ENCODE measurements at places on chromosomes 4 and X.

DNA sequence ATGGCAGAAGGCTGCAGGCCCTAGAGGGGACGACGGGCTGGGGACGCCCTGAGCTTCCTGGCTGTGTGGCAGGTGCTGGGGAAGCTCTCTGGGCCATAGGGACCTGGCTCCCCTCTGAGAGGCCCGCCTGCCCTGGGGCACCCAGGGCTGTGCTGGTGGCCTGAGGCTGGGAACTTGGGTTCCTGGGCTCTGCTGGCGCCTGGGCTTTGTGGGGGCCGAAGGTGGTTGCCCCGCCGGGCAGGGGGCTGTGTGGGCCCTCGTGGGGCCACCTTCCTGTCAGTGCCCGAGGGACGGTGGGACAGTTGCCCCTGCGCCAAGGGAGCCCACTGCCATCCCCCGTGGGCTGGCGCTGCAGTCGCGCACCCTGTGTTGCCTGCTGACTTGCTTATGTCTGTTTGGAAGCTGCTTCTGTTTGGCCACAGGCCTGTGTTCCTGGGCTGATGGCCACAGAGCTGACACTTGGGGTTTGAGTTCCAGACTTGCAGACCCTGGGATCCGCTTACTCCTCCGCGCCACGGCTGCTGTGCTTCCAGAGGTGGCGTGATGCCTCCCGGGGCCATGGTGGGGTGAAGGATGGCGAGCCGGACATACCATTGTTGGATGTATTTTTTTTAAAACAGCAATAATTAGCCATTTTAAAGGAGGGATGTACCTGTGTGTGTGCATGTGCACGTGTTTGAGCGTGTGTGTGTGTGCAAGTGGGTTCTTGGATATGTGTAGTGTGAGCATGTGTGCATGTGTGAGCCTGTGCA is 8.5 kb downstream of the NAT8L start:
- DNase-seq: no peak

DNA sequence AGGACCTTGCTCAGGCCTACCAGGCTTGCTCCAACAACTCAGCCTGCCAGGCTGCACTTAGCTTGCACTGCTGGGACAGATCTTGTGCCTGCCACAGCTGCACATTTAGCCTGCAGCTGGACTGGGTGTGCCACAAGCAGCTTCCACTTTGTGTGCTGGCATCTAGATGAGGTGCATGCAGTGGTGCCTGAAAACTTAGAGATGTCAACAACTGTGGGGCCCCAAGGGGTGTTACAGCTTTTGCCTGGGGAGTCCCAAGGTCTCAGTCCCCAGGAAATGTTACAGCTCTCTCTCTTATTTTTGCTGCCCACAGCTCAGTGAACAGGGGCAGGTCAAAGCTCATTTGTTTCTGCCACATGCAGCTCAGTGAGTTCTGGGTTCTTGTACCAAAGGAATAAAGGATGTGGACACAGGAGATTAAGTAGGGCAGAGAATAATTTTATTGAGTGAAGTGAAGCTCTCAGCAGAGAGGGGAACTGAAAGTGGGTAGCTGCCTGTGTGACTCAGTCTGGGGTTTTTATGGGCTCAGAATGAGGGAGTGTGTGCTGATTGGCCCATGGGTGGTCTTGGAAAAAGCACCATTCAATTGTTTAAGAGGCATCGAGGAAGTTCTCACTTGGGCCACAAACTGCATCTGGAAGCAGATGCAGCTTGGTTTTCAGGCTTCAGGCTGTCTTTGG is 828.3 kb downstream of the TECRL start:
- no peak for DNase-seq

- DNase-seq: no peak
These were observed 45.1 kb upstream of the TSPAN7 start for GRCh38 chrX:38516196-38516774.

- DNase-seq: no peak
These were observed 31.1 kb downstream of the ACOX3 start for GRCh38 chr4:8409264-8410065.

GRCh38 chr4:76550966-76551780 is 116.1 kb downstream of the SHROOM3 start:
- DNase-seq: no peak

GRCh38 chr4:1983846-1984405 is 24.8 kb downstream of the NELFA start:
- DNase-seq: no peak

GRCh38 chr4:52052475-52052780 is 1.3 kb downstream of the SPATA18 start:
- no peak for DNase-seq

- no peak for DNase-seq
These were observed 2.3 kb downstream of the HCFC1 start for GRCh38 chrX:153969125-153969903.

GRCh38 chr4:1376841-1377605 is 29.2 kb downstream of the NKX1-1 start:
- DNase-seq: no peak

DNA sequence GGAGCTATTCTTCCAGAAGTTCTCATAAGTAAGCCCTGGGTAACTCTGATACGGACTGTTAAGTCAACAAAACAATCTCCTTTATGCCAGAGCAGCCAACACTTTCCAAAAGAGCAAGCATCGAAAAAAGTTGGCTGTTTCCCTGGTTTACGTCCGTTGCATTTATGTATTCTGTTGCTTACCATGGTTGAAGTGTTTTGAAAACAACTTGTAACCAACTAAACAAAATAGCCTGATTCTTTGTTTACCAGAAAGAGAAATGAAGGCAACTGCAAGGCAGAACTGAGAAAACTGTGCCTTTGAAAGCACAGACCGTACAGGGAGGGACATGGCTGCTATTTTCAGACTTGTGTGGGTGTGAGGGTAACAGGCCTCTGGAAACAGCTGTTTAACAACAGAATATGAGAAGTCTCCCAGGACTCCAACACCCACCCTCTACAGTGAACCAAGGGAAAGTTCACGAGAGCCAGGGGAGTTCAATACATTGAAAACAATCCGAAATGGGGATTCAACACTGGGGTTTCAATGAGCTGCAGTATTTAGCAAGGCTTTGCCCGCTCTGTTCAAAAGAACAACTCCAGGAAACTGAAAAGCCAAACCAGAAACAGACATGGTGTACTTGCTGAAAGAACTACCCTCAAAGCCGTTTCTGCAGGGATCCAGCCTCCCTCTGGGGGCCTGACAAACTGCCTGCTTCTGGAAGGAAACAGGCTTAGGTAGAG is 95.8 kb upstream of the EGFL6 start:
- no peak for DNase-seq

- DNase-seq: no peak
These were observed 9.0 kb upstream of the HNRNPD start for GRCh38 chr4:82382751-82383150.

DNA sequence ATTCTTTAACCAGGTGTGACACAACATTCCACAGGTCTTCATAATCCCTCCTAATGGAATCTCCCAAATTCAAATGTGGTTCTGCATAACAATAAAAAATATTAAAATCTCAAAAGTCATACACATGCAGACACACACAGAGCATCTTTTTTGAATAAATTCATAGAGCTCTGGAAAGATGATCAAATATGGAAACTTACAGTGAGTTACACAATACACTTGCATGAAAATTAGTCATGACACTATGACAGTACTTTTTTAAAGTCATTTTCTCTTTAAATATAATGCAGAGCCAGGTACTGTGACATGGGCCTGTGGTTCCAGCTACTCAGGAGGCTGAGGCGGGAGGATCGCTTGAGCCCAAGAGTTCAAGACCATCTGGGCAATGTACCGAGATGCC is 38.9 kb downstream of the DDX60L start:
- DNase-seq: no peak

DNA sequence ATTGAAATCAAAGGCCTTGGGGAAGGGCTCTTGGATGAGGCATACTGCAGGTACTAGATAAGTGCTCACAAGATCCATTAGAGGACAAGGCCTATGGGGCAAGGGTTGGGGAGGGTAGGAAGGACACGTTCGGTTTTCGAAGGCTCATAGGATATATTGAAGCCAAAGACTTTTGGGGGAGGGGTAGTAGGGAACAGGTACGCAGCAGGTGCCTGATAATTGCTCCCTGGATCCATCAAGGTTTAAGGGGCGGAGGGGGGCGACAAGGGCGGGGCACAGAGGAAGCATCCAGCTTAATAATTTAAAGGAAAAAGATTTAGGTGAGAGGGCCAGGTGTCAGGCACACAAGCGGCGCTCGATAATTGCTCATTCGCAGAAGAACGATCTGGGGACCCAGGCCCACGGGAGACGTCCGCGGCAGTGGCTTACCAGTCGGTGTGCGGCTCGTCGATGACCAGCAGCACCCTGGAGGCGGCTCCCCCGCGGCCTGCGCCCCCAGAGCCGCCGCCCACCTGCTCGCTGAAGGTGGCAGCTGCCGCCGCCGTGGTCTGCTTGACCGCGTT is 653 bp downstream of the SYN1 start:
- DNase-seq: no peak

DNA sequence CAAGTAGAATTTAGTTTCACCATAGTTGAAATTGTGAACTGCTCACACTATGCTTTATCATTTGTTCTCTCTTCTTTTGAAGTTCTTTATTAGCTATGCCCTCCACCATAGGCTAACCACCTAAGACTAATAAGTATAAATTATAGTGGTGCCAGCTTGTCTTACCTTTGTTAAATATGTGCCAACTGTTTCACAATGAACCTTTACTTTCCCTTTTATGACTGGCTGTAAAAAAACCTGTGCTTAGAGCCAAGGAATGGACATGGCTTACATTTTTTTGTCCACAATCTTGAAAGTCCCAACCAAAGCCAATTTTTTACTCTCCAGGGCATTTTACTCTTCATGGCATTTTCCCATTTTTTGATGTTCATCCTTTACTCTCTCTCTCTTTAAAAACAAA is 123.5 kb upstream of the LEF1 start:
- DNase-seq: no peak

DNA sequence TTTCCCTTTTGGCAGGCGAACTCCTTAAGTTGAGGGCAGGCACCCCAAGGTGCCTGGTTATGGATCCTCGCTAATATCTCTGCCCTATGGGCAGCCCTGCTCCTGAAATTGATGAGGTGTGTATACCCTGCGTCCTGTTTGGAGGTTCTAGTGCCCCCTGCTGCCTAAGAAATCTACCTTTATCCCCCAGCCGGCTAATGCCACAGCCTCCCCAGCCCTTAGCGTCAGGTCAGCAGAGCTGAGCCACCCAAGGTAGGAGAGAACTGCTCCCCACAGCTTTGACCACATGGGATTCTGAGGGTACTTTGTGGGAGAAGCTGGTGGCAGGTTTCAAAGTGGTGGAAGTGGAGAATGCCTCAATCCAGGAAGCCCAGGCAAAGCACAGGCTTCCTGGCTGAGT is 50.8 kb downstream of the ANAPC4 start:
- no peak for DNase-seq

- no peak for DNase-seq
These were observed 789.3 kb downstream of the IL1RAPL1 start for GRCh38 chrX:29376584-29376983.

GRCh38 chr4:72449705-72450104 is 119.3 kb downstream of the ADAMTS3 start:
- no peak for DNase-seq

- no peak for DNase-seq
These were observed 579.4 kb downstream of the GRXCR1 start for GRCh38 chr4:43471950-43472349.

DNA sequence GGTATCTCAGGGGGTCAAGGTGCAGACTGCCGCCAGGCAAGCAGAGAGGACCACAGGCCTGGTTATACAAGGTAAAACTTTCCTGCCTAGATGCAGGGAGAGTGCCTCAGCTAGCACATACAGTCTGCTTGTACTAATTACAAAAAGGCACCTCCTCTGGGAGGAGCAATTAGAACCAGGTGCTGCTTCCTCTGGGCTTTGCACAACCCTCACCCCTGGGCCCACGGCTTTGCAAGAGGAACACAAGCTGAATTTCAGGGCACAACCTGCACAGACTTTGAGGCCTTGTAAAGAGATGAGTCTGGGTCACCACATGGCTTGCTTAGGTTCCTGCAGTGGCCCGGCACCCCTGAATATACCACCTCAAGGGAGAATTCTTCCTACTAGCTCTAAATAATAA is 9.2 kb upstream of the CITED1 start:
- no peak for DNase-seq

- DNase-seq: no peak
These were observed at the start of gene SGCB for GRCh38 chr4:52038103-52038912. Gene SGCB (minus strand): TSS chr4:52038299. CDS start chr4:52038259, 40 bp downstream.

DNA sequence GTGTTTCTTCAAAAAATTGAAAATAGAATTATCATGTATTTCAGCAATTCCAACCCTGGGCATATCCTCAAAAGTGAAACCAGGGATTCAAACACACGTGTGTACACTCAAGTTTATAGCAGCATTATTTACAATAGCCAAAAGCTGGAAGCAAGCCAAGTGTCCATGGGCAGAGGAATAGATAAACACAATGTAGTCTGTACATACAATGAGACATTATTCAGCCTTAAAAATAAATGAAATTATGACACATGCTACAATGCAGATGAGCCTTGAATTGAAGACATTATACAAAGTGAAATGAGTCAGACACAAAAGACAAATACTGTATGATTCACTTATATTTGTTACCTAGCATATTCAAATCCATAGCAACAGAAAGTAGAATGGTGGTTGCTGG is 853.4 kb downstream of the STIM2 start:
- DNase-seq: no peak

DNA sequence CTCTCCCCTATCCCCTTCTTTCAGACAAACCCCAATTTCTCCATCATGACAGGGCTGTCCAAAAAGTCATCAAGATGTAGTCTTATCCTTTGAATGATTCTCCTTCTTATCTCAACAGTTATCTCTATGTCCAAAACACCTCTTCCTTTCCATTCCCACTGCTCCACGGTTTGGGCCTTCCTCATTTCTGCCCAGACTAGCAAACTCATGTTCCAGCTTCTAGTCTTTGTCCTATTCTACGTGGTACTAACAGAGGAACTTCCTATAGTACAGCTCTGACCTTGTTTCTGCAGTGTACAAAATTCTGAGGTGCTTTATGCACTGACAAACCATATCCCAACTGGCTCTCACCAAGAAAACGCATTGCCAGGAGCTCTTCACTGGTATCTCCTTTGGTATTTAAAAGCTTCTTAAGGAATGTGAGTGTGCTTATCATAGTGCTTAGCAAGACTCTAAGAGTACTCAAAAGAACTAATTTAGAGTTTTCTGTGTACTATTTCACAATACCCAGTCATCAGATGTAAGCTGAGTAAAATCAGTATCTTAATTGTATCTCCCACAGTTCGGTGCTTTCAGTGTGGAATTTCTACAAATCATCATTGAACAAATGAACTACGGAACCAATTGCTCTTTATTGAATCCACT is 65.5 kb downstream of the MAML3 start:
- DNase-seq: no peak

GRCh38 chr4:47926667-47927258 is 12.4 kb upstream of the NFXL1 start:
- no peak for DNase-seq

DNA sequence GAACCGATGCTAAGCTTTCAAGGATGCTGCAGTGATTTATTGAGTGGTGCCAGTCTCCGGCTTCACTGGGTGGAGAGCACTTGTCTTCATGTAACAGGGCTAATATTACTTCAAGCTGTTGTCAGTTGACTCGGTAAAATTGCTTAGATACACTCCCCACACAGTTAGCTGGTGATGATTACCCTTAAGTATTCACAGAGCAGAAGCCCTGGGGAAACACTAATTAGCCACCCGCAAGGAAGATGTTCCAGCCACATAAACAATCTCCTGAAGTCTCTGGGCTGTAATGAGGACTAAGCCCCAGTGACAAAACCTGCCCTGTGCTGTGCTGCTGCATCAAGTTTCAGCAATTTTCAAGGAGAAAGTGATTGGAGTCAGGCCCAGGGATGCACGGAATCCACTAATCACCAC is 37.3 kb upstream of the GK2 start:
- DNase-seq: no peak

- no peak for DNase-seq
These were observed 5.7 kb downstream of the TCEANC start for GRCh38 chrX:13658602-13659001.

All from kidney epithelial cell (primary cell).